ENCODE measurements at places on chromosomes 1 and 21.
A peak's percentile ranks its signal among the peaks of the same experiment; 100 is the strongest.

DNA sequence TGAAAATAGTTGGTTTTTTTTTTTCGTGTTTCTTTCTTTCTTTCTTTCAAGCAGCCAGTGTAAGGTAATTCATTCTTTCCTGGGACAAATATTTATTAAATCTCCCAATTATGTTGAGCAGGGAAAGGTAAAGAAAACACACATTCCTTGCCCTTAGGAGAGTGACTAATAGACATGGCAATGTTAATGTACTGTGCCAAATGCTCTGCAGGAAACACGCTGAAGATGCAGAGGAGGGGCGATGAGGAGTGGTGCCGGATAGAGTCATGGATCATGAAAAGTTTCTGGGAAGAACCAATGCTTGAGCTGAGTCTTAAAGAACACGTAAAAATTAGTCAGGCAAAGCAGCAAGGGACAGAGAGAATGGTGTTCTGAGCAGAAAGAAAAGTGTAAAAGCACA, 199.2 kb downstream of the DNM3 start:
- DNase-seq: no peak

DNA sequence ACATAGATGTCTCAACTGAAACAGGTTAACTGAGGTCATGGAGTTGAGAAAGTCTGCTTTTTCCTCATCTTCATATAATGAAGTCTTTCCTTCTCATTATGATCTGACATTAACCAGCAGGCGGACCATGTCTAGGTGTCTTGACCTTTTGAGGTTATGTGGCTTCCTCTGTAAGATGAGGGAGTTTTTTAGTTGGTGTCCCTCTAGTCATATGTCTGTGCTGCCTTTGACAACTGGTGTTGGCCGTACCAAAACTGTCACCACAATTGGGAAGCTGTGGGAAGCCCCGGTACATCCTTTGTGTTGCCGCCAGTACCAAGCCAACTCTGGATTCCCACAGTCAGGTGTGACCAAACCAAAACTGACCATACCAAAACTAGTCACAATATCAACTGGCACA, 105.1 kb downstream of the PBX1 start:
- no peak for DNase-seq

DNA sequence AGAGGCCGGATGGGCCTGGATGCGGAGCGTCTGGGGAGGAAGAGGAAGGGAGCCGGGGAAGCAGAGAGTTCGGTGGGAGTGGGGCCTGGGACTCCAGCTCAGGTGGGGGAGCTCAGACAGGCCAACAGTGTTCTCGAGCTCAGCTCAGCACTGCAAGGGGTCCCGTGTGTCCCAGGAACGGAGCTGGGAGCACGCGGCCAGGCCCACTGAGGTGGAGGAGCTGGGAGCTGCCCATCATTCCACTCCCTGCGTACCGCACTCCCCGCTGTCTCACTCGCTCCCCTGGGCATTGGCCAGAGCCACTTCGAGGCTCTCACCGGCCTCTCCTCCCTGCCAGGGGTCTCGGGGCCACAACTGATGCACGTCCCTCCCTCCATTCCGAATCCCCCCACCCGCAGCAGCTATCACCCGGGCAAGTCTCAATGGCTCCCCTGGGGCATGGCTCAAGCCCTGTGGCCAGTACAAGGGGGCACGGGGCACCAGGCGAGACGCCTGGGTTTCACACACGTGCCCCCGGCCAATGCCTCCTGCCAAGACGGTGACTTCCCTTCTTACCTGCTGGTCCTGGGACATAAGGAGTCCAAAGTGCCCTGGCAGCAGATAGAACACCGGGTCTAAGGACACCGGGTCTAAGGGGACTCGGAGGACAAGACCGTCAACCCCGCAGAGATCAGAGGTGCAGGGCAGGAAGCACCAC, 30.3 kb upstream of the COL6A2 start:
- no peak for DNase-seq

DNA sequence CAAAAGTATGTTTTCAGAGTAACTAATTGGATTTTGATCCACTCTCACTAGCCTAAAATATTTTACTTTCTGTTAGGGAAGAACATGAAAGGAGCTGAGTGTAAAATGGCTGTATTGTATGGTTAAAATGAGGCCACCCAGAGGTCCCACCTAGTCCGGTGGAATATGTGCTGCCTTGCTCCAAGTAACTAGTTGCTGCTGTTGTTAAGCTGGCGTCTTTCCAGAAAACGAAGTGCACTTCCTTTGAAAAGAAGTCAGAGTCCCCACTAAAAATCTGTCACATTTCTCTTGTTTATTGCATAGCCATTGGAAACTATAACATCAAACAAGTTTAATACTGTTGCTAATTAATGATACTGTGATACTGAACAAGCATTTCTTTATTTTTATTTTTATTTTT, 3.2 kb downstream of the SLC25A33 start:
- DNase-seq: no peak

GRCh38 chr21:25396135-25396711, 211.1 kb downstream of the MRPL39 start:
- peak; percentile 37 for DNase-seq

DNA sequence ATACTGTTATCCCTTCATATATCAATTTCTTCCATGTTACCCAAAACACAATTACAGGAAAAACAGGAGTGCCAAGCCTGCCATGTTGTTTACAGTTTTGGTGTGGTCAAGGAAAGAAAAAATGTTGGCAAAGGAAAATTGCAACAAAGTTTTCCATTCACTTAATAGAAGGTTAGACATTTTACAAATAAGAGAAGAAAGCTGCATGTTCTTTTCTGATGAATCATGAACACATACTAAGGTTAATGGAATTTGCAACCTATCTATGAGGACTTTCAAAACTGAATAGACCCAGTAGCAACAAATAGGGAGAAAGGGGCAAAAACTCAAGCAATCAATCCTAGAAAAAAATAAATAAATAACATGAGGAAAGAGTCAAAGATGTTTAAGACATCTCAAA, 556.7 kb downstream of the DPYD start:
- DNase-seq: no peak

Data from stimulated activated CD4-positive, alpha-beta T cell treated with anti-CD3 and anti-CD28 coated beads, TNF-alpha, amount 100 ng/mL, for 1 hour (primary cell).